ENCODE measurements at places on chromosomes 3 and 15.

DNA sequence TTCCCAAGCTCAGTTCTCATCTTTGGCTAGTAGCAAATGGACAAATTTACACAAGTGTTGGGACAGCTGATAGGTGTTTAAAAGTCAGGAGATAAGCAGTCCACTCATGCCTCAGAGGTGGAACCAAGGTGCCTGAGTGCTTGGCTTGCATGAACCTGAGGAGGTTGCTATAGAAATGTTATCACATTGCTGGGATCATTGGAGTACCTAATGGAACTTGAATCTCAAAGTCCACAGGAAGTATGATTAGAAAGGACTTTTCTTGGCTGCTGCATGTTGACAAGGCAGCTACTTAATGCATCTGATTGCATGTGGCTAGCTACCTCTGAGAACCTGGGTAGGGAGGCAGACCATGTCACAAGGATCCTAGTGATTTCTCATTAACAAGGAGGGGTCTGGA, 39.5 kb upstream of the C3orf80 start:
- DNase-seq: no peak

DNA sequence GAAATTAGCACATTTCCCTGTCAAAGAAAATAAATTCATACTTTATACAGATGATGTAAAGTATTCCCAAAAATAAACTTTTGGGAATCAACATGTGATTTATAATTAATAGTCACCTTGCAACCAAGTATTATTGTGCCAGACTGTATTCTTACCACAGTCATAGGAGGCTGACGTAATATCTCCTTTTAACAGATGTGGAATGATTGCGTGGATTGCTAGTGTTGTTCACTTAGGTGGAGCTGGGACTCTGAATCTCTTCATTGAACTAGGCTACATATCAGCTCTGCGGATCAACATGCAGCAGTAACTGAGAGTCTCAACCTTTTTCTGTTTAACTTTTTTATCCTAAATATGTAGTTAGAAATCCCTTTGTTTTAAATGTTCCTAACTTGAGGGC, 37.2 kb downstream of the PXK start:
- no peak for DNase-seq

DNA sequence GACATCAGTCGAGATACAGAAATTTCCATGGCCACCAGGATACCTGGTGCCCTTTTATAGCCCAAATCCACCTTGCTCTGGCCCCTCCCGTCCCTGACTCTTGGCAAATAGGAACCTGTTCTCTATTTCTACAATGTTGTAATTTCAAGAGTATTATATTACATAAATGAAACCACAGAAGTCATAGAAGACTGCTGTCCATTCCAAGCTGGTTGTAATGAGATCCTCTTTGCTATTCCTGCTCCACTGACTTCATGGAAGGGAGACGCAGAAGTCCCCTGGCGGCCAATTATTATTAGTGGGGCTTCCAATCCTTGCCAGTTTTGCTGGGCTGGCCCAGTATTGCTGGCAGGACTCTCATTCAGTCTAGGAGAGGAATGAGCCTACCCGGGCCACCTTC, 26.6 kb downstream of the DCP1A start:
- DNase-seq: no peak

DNA sequence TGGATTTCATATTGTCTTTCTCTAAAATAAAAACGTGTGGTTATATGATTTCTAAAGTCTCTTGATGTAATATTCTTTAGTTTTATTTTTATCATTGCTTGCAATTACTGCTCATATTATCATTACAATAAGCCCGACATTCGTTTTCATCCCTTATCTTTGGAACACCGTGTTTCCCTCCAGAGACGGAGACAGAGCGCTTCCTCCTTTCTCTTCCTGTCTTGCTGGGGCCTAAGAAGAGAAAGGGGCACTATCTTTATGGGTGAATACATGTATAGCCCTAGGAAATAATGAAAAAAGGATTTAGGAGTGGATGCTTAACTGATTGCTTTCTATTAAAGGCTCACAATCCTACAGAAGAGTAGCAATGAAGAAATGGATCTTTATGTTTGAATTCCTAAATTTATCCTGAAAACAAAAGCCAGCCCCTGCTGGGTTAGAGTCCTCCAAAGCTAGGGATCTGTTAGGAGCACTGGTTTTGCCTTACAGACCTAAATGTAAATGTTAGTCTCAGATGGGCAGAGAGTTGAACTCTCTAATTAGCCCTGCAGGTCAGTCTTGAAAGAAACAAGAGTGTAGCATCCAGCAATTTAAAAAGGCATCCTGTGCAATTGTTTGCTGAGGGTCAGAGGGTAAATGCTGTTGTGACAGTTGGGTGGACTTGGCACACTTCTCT, 145.1 kb downstream of the TP63 start:
- DNase-seq: peak; percentile 56

DNA sequence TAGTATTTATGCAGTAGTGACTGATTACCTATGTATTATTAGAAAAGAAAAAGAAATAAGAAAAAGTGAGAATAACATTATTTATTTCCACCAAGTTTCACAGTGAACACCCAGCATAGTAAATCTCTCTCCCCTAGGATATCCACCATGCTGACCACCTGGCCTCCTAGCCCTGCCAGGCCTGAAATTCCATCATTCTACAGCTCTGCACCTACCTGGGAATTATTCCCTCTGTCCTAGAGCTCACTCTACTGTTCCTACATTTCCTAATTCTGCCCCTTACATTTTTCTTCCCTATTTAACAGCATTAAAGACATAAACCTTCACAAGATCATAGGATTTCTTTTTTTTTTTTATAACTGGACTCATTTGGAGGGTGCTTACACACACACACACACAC, 525.3 kb upstream of the PPP2R3A start:
- no peak for DNase-seq

GRCh38 chr3:113728661-113729060, 17.4 kb downstream of the NAA50 start:
- DNase-seq: no peak

GRCh38 chr3:20798666-20799065, 612.7 kb upstream of the SGO1 start:
- no peak for DNase-seq

DNA sequence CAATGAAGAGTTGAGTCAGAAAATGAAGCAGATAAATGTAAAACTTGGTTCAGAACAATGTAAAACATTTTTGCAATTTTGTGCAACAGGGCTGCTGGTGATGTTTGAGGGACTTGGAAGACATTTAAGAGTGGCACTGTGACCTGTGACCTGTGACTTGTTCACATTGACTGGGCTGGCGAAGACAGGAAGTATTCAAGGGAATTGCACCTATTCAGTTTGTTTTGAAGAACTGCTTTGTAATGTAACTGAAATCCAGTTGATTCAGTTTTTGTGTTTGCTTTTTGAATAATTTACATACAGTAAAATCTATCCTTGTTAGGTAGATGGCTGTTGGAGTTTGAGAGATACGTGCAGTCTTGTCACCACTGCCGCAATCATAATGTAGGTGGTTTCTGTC, 35.4 kb downstream of the MCTP2 start:
- DNase-seq: no peak

GRCh38 chr3:108093616-108094015, 2.8 kb upstream of the CD47 start:
- no peak for DNase-seq

DNA sequence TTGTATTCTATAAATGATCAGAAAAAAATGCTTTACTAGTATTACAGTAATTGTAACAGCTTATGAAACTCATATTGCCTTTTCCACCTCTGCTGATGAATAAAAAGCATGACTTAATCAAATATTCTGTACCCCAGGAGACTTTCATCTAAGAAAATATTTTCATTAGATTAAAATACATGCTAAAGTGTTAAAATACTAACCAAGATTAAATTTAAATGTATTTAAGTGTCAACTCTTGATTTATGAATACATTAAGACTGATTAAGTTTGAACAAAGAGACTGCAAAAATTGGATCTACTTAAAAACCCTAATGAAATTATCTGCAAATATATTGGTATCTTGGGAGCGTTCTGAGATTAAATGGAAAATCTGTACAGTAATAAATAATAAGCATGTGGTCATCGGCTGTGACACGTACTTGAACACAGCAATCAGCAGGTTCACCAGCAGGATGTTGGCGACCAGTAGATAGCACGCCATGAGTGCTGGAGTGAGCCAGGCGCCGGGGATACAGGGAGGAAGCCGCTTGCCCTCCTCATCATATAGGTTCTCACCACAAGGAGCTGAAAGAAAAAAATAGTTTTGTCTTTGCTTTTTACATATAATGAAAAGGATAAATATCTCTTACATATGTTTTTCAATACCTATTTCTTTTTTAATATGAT, 36.6 kb upstream of the MTMR10 start:
- DNase-seq: no peak

- no peak for DNase-seq
These were observed 19.5 kb upstream of the NANOGP8 start for GRCh38 chr15:35104526-35105147.

GRCh38 chr3:127673191-127674100, 694 bp downstream of the ABTB1 start:
- DNase-seq: peak; percentile 27

DNA sequence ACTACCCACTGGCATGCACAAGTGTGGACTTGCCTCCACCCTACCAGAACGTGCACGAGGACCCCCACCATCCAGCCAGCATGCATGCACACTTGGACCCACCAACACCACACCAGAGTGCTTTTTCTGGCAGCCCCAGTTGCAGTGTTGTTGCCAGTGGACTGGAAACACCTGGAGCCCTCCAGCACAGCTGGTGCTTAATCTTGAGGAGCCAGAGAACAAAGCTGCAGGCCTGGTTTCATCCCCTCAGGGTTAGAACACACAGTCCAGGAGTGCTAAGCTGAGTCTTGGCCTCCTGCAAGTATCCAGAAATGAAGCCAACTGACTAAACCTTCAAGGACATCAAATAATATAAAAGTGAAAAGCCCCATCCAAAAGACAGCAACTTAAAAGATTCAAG, 888.0 kb downstream of the NTRK3 start:
- DNase-seq: no peak

DNA sequence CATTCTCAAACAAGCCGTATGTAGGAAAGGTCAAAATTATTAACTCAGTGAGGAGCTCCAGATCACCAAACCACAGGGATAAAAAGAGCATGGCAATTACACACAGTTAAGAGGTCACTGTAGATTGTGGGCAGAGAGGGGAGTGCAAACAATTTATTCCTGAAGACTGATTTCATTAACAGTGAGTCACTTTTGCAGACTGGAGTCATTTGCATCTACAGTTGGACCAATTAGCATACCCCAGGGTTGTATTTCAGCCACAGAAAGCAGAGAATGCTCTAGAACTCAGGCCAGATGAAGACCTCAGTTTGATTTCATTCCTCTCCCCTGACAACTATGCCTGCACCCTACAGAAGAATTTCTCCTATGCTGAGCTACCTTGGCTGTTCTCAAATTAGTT, 40.1 kb downstream of the SETMAR start:
- DNase-seq: peak; percentile 24

DNA sequence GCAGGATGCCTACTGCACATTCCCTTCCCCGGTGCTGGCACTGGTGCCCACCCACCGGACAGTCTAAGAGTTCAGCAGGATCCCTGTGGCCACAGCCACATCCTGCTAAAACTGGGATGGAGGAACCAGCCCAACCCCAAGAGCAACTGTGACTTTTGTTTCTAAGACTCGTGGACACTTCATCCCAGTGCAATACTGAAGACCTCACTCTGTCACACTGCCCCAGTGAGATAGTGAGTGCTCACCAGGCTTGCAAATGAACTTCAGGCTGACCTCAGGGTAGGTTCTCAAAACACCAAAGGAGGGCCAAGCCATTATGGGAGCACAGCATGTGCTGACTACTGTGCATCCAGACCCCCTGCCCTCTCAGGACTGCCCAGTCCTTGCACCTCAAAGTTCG, 46.7 kb upstream of the MTMR14 start:
- DNase-seq: no peak

- peak; percentile 43 for DNase-seq
These were observed 9.1 kb downstream of the ABHD5 start for GRCh38 chr3:43699864-43700263.

DNA sequence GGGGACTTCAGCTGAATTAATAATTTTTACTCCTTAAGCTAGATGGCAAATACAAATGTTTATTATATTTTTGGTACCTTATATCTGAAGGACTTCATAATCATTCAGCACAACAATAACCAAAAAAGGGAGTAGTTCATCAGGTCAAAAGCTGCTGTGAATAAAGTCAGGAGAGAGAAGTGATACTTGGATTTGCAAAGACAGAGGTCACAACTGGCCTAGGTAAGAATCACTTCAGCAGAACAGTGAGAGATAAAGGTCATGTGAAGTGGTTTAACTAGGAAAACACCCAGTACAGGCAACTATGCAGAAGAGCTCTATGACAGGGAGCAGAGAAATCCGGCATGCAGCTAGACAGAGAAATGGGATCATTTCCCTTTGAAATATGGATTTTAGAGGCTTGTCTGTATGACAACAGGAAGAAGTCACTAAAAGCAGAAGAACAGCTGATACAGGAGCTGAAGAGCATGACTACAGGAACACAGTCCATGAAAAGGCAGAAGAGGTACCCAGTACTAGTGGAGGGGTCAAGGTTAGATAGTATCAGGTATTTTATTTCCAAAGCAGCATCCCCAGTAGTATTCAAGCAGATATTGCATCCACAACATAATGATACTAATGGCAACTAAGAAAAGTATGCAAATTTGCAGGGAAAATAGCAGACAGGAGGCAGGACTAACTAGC, 25.7 kb downstream of the ZMAT3 start:
- DNase-seq: no peak

DNA sequence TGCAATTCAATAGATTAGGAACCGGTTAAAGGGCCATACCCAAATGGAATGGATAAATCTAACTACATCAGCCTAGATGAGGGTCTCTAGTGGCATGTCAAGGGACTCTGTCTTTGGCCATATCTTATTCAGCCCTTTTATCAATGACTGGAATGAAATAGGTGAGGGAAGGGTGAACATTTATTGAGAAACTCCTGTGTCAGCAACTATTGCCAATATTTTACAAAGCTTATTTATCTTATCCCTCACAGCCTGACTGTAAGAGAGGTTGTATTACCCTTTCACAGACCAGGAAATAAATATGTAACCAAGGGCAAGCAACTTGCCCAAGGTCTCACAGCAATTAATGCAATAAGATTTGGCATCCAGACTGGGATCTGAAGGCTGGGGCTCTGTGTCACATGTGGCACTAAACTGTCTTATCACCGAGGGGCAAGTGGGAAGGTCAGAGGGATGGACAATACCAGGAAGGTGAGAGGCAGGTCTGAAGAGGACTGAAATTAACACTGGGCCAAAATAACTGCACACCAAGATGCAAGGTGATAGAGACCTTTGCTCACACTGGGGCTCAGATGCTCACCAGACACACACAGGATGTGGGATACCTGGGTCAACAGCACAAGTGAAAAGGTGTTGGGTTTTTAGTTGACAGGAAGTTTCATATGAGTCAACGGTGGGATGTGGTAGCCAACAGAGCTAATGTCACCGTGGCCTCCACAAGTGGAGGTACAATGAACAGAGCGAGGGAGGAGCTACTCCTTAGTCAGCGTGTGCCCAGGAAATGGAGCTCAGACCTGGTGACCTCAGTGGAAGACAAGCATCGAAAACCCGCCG, 261.3 kb downstream of the RPLP1 start:
- DNase-seq: no peak

GRCh38 chr3:128285042-128285966, 132.0 kb downstream of the EEFSEC start:
- no peak for DNase-seq

GRCh38 chr3:172224560-172225214, 185.3 kb downstream of the FNDC3B start:
- no peak for DNase-seq
